ENCODE measurements at places on chromosomes 6 and 20.

- DNase-seq: no peak
Observed at GRCh38 chr6:146664871-146665360, 66.1 kb downstream of the ADGB start.

DNA sequence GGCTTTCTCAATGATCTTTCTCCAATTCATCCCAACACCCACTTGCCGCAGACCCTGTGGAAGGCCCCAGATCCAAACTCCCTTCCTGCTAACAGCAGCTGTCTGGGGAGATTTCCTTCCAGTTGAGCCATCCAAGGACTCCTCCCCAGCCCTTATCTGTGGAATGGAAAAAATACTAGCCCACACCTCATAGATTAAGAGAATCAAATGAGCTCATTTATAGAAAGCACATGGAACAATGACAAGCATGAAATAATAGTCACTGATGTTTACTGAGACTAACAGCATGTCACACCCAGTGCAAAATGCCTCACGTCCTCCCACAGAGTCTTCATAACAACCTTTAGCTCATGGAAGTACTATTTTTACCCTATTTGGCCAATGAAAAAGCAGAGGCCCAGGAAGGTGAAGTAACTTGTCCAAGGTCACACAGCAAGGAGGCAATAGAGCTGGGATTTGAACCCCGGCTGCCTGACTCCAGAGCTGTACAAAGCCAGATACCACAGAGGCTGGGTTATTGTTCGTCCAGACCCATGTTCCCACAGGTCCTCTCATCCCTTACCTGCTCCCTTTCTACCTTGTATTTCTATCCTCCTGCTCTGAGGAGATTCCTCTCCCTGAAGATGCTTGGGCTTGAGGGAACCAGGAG lies 23.4 kb upstream of the PTGIS start:
- DNase-seq: no peak

DNA sequence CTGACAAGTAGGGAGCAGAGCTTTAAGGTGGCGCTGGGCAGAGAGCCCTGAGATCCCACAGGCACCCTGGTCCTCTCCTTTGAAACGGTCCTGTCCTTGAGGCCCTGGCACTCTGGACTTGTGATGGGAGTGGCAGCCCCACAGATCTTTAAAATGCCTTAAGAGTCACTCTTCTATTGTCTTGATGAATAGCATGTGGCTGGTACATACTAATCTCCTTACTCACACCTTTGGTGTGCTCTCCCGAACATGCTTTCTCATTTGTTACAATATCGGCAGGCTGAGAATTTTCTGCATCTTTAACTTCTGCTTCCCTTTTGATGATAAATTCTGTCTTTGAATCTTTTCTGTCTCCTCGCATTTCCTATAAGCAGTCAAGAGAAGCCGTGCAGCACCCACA lies 333.8 kb downstream of the TFAP2A start:
- no peak for DNase-seq

DNA sequence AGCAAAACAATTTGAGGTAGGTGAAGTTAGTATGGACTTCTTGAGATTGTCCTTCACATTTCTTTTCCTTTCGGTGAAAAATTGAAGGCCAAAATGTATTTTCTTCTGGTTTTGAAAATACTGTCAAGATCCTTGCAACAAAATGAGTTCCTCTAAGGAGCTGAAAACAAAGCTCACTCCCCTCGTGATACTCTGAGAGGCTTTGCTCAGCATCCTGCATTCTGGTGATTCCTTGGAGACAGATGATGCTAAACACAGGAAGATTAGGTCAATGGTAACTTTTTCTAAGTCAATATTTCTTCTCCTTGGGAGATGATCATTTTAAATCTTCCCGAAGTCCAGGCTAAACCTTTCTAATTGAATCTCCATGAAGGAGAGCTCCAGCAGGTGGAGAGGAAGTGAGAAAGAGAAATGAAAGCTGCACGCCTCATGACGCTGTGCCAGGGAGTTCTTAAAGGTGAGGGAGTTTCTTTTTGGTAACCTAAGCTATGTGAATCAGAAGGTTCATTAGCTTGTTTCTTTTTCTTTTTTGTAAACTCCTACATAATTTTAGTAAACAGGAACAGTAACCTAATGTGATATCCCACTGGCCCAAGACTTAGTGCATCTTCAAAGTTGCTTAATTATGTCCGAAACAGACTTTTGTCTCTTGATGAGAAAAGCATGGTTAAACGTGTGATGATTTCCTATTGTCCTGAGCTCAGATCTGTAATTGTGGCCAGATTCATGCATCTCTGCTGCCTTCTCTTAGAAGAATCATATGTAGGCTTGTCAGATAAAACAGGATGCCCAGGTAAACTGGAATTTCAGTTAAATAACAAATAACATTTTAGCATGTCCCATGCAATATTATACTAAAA lies 15.0 kb downstream of the ESR1 start:
- DNase-seq: no peak

GRCh38 chr6:79515436-79515835 lies 21.8 kb downstream of the LCA5 start:
- DNase-seq: no peak

DNA sequence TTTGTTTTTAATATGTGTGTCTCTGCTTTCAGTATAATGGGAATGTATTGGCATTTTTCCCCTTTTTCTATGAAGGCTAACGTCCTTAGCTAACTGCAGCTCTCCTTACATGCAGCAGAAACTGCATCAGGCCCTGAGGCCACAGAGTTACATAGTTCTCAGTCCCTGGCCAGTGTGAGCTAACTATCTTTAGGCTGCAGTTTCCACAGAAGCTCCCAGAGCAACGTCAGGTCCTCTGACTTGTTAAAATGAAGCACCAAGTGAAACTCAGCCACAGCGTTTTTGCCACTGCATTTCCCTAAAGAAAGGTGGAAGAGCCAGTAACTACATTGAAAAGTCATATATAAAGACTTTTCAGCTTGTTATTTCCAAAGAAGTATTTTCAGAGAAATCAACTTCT lies 244.7 kb downstream of the CBLN4 start:
- no peak for DNase-seq
